Fibroblast of mammary gland (primary cell): ENCODE measurements at places on chromosomes 5 and 9.

- DNase-seq = peak; percentile 41
These were observed 12.6 kb downstream of the JAK2 start for GRCh38 chr9:4997631-4998030.

- no peak for DNase-seq
These were observed 37.9 kb downstream of the ZFR start for GRCh38 chr5:32406650-32407049.

- peak; percentile 21 for DNase-seq
These were observed 188.8 kb downstream of the FBN2 start for GRCh38 chr5:128349044-128349858.

GRCh38 chr9:108537756-108538155, 318.0 kb downstream of the ACTL7B start:
- no peak for DNase-seq

DNA sequence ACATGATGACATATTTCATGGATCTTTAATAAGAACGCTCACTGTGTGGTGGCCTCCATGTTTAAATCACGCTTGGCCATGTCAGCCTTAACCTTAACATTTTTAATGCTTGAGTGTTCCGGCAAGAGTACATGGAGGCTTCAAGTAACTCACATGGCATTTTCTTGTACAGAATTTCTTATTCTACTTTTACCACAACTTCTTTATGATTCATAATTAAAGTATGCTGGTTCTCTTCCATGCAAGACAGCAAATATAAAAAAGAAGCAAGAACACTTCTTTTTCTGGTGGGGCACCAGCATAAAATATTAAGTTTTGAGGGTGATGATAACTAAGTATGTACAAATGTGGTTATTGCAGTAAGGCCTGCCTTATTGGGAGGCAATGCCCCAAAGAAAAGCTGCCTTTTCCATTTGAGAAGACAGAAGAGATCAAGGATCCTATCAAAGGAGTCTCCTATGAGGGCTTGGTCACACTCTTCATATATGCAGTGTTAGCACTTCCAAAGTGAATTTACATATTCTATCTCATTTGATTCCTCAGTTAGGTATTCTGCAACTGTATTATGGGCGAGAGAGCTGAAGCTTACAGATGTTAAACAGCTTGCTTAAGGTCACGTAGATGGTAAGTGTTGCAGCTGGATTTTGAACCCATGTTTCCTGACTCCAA, 382.7 kb upstream of the MEF2C start:
- DNase-seq = peak; percentile 84

- no peak for DNase-seq
These were observed 10.2 kb upstream of the SLC46A2 start for GRCh38 chr9:112900901-112901300.

DNA sequence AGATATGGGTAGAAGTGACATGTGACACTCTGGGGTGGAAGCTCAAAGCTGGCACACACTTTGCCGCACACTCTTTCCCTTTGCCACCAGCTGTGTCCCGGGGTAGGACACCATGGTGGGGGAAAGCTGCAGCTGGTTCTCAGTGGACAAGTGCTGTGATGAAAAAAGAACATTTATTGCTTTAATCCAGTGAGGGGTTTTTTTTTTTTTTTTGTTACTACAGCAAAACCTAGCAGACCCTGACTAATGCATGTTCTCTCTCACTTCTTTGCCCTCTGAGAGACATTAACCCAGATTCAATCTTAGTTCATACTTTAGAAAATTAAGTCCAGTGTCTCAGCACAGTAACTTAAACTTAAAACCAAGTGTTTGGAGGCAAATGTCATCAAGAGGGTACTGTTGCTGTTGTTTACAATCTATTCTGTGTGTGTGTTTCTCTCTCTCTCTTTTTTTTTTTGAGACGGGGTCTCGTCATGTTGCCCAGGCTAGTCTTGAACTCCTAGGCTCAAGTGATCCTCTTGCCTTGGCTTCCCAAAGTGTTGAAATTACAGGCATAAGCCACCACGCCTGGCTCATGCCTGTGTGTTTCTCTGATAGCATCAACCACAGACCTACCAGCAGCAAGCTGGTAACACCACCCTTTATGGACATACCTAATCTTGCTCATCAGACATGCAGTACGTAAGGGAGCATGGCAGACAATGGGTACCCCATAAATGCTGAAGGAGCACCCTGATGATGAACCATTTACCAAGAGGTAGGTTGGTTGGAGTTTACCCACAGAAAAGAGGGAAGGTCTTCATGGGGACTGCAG, 84.7 kb upstream of the TBC1D2 start:
- DNase-seq = no peak

- peak; percentile 31 for DNase-seq
These were observed 69.9 kb downstream of the AUH start for GRCh38 chr9:91291866-91292265.

DNA sequence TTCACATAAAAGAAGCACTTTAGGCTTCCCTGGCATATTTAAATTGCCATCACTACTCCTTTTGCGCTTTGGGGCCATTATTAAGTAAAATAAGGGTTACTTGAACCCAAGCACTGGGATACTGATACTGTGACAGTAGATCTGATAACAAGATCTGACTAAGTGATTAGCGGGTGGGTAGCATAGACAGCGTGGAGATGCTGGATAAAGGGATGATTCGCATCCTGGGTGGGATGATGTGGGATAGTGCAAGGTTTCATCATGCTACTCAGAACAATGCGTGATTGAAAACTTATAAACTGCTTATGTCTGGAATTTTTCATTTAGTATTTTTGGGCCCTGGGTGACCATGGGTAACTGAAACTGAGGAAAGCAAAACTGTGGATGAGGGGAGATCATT, 75.1 kb downstream of the PTTG1 start:
- no peak for DNase-seq

DNA sequence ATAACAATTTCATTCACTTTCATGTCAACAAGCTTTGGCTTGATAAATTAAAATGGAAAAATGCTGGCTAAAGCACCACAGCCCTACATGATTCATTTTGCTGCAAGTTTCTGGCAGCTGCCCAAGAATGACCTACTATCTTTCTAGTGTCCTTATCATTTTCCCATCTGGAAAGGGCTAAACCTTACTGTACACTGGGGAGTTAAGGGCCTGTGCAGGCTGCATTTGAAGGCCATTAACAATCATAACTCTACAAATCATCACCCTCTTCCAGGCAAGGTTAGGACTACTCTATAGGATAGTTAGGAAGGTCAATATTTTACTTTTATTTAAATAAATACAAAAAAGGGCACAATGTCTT, 579.7 kb upstream of the ZNF608 start:
- peak; percentile 84 for DNase-seq

- DNase-seq = no peak
These were observed 281.1 kb upstream of the ANKRD55 start for GRCh38 chr5:56514245-56514644.

GRCh38 chr5:177146891-177147638, 13.5 kb downstream of the NSD1 start:
- DNase-seq = peak; percentile 61

GRCh38 chr9:133167096-133167730, 3.5 kb upstream of the GBGT1 start:
- DNase-seq = no peak

DNA sequence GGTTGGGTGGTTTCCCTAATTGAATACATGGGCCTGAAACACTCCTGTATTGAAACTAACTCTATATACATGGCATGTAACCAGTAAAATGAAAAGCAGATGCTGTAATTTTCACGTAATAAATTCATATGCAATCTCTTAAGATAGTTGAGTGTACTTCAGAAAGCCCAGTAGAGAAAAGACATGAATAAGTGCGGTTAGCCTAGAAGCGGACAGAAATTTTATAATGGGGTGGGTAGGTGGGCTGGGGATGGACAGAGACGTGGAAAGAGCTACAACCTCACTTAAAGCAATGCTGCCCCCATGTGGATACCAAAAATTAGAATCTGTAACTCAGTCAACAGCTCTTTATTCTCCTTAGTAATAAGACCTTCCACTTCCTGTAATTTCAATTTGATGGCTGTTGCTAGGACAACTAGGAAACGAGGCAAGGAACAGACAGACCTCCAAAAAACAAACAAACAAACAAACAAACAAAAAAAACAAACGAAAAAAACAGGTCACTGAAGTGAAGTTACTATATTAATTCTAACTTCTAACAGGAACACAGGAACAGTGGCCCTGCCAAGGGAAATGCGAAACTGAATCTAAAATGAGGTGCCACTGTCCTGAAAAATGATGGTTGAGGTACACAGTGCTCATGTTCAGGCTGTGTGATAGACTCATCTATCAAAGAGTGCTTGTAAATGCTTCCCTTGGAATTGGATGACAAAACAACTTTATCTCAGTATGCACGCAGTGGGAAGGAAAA, 103.4 kb upstream of the GNA14 start:
- peak; percentile 79 for DNase-seq

DNA sequence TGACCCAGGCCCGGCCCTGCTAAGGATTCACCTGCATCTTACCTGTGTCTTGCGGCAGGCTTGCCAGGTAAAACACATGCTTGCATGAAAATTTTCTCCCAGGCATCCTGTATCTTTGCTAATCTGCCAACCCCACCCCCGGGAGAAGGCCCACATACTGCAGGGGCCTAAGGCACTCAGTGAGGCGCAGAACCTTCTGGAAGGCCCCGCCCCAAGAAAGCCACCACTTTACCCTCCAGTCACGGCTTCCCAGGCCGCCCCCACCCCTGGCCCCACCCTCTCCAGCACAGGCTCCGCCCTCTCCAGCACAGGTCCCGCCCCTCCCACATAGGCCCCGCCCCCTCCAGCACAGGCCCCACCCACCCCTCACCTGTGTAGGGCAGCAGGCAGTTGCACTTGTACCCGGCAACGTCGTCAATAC, 29.8 kb upstream of the SEC16A start:
- no peak for DNase-seq

GRCh38 chr5:179051784-179052183, 8.4 kb upstream of the ZNF354C start:
- no peak for DNase-seq

DNA sequence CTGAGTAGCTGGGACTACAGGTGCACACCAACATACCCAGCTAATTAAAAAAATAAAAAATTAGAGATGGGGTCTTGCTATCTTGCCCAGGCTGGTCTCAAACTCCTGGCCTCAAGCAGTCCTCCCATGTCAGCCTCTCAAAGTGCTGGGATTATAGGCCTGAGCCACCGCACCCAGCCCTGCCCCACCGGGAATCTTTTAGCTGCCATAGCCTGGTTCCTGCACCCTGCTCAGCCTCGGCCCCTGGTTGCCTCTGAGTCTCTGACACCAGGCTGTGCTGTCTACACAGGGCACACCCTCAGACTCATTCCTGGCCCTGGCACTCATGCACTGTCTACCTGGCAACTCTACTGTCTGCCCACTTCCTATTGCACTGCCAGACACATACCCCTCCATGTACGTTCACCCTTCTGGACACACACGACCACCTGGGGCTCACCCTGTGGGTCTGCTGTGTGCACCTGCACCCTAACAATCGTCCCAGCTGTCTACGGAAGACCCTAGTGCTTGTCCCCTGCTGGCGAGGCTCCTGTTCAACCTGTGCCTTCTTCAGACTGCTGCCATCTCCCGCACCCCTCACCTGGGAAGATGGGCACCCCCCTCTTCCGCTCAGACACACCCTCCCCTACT, 1.4 kb downstream of the PROP1 start:
- no peak for DNase-seq

- DNase-seq = peak; percentile 53
These were observed 18.9 kb downstream of the RPS23 start for GRCh38 chr5:82259172-82259800.

GRCh38 chr9:18673179-18673578, 199.2 kb downstream of the ADAMTSL1 start:
- no peak for DNase-seq

GRCh38 chr5:11902201-11902619, 2.0 kb downstream of the CTNND2 start:
- DNase-seq = no peak

DNA sequence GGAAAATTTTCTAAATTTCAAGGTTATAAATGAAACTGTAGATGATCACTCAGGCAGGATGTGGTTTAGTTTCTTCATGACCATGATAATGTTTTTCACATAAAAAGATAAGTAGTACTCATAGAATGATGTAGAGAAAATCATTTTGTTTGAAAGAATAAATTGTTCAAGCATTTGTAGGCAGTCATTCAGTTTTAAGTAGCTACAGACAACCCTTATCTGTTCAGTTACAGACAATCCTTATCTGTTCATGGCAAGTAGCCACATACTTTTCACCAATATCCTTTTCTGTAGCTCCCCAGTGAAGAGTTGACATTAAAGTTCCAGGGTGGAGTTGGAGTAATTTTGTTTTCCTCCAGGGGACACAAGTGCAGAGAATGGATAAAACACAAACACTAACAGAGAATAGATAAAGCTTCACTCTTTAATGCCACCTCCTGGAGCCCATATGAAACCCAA, 278.1 kb upstream of the TNC start:
- DNase-seq = no peak

- no peak for DNase-seq
These were observed 49.9 kb upstream of the JMY start for GRCh38 chr5:79186021-79186420.

DNA sequence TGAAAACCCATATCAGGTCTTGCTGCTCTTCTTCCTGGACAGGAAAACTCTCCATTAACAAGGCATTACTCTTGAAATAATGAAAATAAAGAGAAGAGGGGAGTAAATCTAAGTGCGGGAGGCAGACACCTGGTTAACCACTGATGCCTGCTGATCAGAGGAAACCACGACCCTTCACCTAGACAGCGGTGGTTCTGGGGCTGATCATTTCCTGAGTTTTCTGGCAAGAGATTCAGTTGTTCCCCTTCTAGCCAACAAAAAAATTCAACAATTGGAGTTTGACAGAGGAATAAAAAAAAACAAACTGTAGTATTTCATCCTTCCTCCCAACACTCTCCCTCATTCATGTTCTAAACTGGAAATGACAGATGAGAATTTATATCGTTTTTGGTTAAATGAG, 3.0 kb downstream of the RLN2 start:
- DNase-seq = no peak

- DNase-seq = no peak
These were observed 248.9 kb downstream of the CWC27 start for GRCh38 chr5:65017636-65018035.

DNA sequence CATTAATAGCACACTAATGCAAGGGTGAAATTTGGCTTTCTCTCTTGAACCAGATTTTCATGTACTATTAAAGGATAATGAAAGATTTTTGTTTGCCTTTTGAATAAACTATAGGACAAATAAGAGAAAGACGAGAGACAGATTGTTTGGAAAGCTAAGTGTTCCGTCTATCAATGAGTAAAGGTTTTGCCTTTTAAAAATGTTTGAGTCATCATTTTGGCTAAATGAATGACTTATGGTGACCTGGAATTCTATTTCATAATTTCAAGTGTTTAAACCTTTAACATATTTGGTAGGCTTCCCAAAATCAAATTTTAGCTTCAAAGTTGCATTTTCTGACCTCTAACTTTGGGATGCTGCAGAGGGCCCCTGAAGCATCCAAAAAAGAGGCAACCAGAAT, 145.2 kb downstream of the SLC25A46 start:
- DNase-seq = peak; percentile 53
